ENCODE measurements at places on chromosomes 1 and 21.

- DNase-seq, result no peak
Observed at GRCh38 chr1:247401310-247402119, 14.5 kb upstream of the NLRP3 start.

- DNase-seq, result peak; percentile 19
Observed at GRCh38 chr1:177737456-177737855, 232.4 kb downstream of the SEC16B start.

- DNase-seq, result peak; percentile 51
Observed at GRCh38 chr1:59967141-59967697, 40.6 kb upstream of the CYP2J2 start.

DNA sequence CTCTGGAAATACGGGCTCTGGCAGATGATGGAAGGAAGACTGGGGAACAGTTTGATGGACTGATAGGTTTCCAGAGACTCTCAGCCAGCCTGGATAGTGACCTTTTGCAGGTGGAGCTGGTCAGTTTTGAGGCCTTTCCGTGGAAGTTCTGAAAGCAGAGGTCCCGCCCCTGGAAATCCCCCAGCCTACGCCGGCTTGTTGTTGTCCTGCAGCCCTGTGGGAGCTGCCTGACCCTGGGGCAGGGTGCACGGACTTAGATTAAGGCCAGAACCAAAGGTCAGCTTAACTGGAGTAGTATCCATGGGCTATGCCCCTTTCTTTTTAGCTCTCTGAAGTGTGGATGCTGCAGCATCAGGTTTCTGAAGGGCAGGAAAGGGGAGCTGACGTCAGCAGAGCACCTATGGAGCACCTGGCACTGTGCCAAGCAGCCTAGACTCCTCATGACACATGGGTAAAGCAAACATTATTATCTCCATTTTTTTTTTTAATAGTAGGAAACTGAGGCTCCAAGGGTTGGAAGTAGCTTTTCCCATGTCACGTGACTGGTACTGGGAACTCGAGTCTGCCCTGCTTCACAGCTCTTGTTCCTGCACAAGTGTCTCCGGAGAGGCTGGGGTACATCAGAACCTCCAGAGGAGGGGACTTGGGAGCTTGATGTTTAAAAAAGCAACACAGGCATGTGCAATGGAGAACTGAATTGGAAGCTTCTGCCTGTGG lies 38.5 kb downstream of the IER5 start:
- no peak for DNase-seq

- no peak for DNase-seq
Observed at GRCh38 chr1:230668227-230668626, 25.9 kb downstream of the COG2 start.

DNA sequence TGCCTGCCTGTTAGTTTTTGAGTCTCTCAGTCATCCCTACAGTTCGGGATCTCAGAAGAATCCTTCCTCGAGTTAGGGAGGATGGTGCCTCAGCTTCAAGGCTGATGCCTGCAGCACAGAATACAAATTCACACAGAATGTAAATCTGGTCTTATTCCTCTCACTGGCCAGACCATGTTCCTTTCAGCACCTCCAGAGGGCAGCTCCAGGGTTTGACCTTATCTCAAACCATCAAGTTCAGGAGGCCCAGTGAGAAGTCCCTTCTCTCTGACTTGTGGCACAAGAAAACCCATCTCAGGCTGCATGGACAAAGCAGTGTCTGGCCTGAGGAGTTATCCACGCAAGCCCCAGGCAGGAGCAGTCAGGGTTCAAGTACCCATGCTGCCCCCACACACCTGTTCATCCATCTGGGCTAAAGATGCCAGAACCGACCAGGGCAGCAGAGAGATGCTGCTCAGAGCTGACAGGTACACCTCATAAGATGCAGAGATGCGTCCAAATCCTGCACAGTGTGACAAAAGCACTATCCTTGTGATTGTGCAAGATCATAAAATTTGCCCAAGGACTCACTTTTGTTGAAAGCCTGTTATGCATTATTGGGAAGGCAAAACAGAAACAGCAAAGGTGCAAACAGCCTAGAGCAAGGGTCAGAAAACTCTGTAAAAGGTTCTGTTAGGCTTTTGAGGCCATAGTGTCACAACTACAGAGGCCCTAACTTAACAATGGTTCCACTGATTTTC lies 49.8 kb downstream of the BCAR3 start:
- DNase-seq, result no peak

DNA sequence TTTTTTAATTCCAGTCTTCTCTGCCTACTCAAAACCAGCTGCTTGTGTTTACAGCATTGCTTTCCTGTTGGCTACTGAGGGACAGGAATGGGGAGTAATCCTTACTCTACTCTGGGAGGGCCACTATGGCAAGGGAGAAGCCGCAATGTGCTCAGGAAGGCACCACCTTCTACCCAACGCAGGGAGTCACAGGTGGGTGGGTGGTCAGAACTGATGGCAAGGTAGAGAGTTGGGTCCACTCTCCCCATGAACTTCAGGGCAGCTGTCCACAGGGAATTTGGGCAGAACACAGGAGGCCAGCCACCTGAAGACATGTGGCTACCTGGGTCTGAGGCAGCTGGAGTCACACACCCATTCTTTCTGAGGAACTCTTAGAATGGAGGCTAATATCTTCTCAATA lies 40.5 kb upstream of the HMGB4 start:
- no peak for DNase-seq

- DNase-seq, result no peak
Observed at GRCh38 chr21:42608446-42608845, 45.0 kb upstream of the PDE9A start.

GRCh38 chr1:152111515-152111968 lies 3.7 kb downstream of the TCHH start:
- DNase-seq, result peak; percentile 33

GRCh38 chr1:169271098-169271497 lies 96.5 kb downstream of the NME7 start:
- no peak for DNase-seq

DNA sequence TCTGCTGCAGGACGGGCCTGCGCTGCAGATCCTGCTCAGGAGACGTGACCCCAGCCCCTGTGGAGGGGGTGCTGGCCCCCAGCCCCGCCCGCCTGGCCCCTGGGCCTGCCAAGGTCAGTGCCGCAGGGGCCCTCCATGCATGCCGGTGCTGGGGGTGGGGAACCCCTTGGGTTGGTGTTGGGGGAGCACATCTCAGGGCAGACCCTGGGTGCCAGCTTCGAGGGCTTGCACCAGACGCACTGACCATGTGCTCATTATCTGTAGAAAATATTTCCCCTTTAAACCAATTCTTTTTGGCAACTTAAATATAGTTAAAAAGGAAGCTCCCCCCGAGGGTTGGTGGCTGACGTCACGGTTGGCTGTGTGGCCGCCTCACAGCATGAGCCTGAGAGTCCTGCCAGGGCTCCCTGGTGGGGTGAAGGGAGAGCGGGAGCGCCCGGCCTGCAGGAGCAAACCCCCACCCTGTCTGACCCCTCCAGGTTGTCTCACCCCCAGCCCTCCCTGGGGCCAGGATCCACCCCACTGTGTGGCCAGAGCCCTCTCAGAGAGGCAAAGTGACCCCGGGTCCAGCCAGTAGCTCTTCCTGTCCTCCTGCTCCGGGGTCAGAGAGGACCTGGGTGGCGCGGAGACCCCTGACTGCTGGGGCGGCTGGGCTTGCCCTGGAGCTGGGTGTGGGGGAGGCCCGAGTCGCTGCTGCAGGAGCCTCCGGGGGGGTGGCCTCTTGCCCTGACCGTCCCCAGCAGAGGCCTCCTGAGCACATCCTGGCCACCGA lies 5.3 kb upstream of the PFKL start:
- DNase-seq, result peak; percentile 49

- peak; percentile 75 for DNase-seq
Observed at GRCh38 chr1:23224739-23225648, 7.7 kb upstream of the HTR1D start.

DNA sequence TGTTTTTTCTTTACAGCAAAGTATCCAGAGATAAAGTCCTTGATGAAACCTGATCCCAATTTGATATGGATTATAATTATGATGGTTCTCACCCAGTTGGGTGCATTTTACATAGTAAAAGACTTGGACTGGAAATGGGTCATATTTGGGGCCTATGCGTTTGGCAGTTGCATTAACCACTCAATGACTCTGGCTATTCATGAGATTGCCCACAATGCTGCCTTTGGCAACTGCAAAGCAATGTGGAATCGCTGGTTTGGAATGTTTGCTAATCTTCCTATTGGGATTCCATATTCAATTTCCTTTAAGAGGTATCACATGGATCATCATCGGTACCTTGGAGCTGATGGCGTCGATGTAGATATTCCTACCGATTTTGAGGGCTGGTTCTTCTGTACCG lies 6.5 kb downstream of the DEGS1 start:
- peak; percentile 38 for DNase-seq

DNA sequence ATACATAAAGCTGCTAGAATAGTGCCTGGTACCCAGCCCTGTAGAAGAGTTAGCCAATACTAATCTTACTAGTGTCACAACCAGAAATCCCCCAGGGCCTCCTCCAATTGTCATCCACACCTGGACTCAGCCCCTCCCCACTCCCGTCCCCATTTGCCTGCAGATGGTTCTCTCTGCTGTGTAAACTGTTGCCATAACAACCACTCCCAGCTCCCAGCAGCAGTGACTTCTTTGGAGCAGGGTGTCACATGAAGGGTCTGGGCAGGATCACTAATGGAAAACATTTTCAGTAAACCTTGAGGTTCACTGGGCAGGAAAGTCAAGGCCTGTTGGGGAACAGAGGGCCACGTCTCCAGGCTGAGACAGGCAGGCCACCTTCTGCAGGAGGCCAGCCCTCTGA lies 126.0 kb upstream of the IPO9 start:
- DNase-seq, result no peak

GRCh38 chr1:230661976-230662375 lies 19.7 kb downstream of the COG2 start:
- no peak for DNase-seq

DNA sequence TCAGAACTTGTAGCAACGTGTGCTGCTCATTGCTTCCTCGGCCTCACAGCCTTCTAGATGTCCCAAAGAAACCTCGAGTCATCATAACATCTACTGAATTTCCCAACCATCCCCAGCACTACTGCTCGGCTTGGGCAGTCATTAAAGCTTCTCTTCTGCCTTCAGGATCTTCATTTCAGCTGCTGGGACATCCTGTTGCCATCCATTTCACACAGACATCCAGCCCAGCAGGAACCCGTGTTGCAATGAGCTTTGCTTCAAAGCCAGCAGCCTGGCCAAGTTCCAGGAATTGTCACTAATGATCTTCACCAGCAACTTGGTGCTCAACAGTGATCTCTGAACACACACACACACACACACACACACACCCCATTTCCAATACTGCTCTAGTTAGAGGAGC lies 18.5 kb downstream of the WLS start:
- DNase-seq, result peak; percentile 73

DNA sequence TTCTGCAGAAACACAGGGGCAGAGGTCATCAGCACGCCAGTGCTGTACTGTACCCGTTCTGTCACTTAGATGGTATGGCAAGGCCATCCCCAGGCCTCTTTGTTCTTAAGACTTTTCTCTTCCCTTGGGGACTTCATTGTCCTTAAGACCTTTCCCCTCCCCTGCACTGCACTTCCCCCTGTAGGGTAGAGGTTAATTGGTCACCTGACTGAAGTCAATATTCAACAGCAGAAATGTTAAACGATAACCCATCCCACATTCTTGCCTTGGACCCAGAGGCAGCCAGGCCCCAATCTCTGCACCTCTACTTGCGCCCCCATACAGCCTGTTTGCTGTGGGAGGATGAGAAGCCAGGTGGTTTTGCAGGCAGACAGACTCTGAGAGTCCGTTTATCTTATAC lies 10.2 kb downstream of the PHGDH start:
- no peak for DNase-seq

Data from fibroblast of upper back skin (primary cell).